Urinary bladder (tissue), 4 donors: ENCODE measurements at places on chromosomes 13 and 19. TPM values are rescaled to one million over a fixed set of nuclear protein-coding genes. Genes with fewer than 3 reads are reported as not detected.
A peak's percentile ranks its signal among the peaks of the same experiment; 100 is the strongest.

GRCh38 chr19:19545707-19546106, 7.6 kb downstream of the CILP2 start:
- DNase-seq: no peak

- DNase-seq: no peak
These were observed 69.8 kb downstream of the ALOX5AP start for GRCh38 chr13:30805132-30805537.

GRCh38 chr13:98488736-98489135, 88.2 kb downstream of the STK24 start:
- DNase-seq: no peak

DNA sequence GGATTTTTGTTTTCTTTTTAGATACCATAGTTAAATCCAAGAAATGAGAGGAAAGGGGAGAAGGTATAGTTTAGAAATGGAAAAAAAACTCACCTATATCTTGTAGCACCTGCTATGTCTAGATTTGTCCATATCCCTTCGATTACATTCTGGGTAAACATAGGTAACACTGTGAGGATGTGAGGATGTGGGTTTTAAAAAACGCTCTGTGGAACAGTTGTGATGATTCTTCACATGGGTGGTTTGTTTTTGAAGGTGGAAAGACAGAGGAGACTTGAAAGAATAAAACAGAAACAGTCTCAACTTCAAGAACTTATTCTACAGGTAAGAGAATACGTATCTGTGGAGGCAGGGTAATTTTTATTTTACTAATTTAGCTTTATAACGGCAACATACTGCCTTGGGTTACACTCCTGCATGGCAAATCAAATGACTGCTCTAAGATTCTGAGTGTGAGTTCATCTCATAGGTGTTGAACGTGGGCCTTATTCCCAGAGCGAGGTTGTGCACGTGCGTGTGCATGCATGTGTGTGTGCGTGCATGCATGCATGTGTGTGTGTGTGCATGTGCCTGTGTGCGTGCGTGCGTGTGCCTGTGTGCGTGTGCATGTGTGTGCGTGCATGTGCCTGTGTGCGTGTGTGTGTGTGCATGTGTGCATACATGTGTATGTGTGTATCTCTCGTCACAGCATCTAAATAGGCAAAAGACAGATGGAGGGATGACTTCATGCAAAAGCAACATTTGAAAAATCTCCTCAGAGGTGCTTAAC, 23.5 kb downstream of the ATP4B start:
- no peak for DNase-seq

DNA sequence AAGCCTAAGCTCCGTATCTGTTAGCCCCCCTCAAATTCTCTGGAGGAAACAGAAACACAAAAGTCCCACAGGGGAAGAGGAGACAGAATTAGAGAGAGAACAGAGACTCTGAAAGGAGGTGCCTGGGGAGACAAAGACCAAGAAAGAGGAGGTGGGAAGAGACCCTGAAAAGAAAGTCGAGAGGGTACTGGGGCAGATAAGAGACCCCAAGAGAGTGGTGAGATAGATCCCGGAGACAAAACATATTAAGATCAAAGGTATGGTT, 915 bp upstream of the GRWD1 start:
- DNase-seq: no peak

DNA sequence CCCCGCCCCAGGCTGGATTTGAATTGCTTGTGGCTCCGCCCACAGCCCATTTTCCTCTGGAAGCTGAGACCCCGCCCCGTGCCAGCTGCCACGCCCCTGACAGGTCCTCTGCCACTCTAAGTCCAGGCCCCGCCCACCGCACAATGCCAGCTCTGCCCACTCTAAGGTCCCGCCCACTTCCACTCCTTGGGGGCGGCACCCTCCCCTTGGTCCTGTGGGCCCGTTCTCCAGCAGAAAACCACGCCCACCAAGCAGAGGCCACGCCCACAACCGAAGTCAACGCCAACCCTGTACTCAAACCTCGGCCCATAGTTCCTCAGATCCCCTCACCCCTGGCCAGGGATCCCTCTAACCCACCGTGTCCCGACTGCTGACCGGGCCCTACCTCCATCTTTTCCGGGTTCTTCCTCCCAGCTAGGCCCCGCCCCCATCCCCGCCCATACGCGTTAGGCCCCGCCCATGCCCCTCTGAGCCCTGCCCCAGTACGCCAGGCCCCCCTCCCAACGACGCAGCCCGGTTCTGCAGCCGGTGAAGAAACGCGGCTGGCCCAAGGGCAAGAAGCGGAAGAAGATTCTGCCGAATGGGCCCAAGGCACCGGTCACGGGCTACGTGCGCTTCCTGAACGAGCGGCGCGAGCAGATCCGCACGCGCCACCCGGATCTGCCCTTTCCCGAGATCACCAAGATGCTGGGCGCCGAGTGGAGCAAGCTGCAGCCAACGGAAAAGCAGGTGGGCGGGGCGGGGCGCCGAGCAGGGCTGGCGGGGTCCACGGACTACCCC, 1.3 kb downstream of the HMG20B start:
- DNase-seq: no peak

The KANK3 gene
- polyA plus RNA-seq: 13.0 TPM

- peak; percentile 6 for DNase-seq
These were observed 33.4 kb downstream of the FAAP24 start for GRCh38 chr19:33005440-33005839.

DNA sequence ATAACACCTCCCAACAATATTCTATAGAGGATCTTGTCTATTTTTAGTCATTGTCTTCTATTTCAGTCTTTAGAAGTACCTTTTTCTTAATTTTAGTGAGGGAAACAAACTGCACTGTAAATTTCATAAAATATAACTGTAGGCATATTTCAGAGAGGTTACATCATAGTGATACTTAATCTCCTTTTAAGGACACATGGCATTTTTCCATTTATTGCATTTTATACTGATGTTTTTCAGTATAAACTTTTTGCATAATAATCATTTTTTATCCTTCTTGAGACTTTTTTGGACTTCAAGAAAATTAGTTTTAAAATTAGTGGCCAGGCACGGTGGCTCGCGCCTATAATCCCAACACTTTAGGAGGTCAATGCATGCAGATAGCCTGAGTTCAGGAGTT, 6.6 kb downstream of the ZNF700 start:
- DNase-seq: no peak

The RBM42 gene
- polyA plus RNA-seq: 89.5 TPM

GRCh38 chr13:97387890-97388289, 46.1 kb upstream of the RAP2A start:
- DNase-seq: no peak

The SOX1 gene
- polyA plus RNA-seq: not detected

DNA sequence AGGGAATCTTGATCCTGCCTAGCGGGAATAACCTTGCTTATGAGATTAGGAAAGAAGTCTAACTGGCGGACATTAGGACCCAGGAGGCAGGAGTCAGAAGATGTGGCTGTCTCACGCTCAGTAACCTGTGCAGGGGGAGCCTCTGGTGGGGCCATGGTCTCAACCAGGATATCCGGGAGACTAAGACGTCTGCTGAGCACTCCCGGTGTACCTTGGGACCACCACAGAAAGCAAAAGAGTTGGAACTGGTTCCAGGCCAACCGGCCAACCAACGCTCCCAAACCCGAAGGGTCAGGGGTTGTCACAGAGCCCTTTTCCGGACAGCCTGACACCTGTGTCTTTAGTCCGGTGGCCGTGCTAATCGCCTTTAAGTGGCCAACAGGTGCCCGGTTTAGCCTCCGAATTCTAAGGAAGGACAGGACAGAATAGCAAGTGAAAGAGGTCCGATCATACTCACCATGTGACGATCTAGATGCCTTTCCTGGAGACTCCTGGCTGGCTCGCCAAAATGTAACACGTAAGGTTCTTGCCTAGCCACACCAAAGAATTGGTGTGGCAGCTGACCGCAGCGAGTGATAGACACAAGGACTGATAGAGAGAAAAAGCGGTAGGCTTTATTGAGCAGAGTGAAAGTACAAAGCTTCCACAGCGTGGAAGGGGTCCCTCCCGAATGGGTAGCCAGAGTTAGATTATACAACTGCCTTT, 103.9 kb upstream of the DIAPH3 start:
- no peak for DNase-seq

The SHISA2 gene
- polyA plus RNA-seq: 0.28 TPM

The IGSF23 gene
- not detected for polyA plus RNA-seq

DNA sequence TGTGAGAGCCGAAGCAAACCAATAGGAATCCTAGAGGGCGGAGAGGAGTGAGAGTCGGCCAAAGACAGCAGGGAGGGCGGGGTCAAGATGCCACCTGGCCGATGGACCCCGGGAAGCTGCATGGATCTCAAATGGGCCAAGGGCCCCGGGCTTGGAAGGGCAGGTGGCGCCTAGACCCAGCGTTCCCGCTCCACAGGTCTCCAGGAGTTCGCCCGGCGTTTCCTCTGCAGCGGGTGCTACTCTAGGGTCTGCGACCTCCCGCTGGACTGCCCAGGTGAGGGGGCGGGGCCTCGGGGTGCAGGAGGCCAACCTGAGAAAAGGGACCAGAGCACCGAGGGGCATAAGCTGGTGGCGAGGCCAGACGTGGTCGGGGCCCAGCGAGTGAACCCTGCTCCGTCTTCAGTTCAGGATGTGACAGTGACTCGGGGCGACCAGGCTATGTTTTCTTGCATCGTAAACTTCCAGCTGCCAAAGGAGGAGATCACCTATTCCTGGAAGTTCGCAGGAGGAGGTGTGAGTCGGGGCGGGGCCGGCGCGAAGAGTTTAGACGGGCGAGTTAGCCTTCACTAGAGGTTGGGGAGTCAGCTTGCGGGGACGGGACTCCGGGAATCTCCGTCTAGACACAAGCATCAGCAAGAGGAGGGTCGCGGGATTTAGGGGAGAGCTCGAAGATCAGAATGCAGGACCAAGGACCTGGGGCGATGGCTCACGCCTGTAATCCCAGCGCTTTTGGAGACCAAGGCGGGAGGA, 9.9 kb downstream of the SPACA6 start:
- DNase-seq: no peak

The NPAS1 gene
- 0.18 TPM for polyA plus RNA-seq

The TMC4 gene
- 16.0 TPM for polyA plus RNA-seq

- DNase-seq: no peak
These were observed 16.0 kb downstream of the IRGC start for GRCh38 chr19:43731846-43732245.

DNA sequence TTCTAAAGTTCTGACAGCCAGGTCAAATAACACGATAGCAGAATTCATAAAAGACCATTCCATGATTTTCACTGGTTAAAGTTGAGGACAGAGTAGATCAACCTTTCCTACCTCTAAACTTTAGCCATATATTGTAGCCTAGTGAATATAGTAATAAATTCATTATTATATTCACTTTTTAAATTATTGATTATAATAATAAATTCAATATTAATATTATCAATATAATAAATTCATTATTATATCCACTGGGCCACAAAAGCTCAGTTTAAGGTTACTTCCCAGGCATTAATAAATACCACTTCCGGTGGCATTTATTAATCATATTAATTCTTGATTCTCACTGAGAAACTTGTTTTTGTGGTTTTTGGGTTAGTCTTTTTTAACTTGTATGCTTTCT, 85.7 kb upstream of the GPC6 start:
- no peak for DNase-seq

DNA sequence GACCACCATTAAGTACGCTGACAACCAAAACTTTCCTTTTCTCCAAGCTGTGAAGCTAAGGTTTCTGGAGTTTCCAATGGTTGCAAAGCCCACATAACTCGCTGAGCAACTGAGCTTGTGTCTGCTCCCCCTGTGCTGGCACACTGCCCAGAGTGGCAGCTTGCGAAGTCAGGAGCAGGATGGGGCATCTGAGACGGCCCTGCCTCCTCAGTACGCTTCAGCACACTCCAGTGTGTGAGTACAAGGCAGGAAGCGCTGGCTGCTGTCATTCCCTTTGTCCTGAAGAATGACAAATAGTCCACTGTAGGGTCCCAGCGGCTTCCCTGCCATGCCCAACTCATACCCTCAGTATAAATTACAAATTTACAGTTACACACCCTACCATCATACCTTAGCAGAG, 51.5 kb downstream of the SKA3 start:
- no peak for DNase-seq

GRCh38 chr19:35228177-35228930, at the start of gene FAM187B:
FAM187B (minus strand) TSS chr19:35228739; CDS start chr19:35228680, 59 bp downstream.
- DNase-seq: no peak

DNA sequence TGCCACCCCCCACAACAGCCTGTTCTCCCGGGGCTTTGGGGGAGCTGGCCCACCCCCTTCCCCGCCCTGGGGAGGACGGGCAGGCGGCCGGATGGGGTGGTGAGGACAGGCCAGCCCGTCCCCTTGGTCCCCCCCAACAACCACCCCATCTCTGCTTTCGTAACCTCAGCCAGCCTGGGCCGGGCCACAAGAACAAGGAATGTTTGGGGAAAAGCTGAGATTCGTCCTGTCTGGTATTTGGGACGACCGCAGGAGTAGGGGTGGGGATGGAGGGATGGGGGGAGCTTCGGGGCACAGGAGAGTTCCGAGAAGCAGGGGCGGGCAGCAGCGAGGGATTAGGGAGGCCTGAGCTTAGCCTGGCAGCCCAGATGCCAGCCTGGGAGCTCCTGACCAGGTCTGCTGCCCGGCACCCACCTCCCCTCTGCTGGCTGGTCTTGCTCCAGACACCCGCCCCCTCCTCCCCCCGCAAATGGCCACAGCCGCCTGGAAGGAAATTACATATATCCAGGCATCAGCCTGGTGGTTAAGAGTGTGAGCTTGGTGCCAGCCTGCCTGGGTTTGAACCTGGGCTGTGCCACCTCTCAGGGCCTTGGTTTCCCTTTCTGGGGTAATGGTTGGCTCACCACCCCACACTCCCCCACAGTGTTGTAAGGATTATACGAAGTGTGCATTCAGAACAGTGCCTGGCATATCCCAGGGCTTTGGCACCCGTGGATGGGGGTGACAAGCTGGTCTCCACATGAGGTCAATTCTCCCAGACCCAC, at the start of gene PODNL1:
Gene PODNL1, minus strand, starts transcription at position 117 of the 764 bp plus-strand sequence. CDS start 236 bp downstream, outside the sequence.
- no peak for DNase-seq

- DNase-seq: no peak
These were observed 6.1 kb downstream of the FIZ1 start for GRCh38 chr19:55593096-55593772.

- DNase-seq: no peak
These were observed 6.3 kb downstream of the RPL36 start for GRCh38 chr19:5696196-5697021.

DNA sequence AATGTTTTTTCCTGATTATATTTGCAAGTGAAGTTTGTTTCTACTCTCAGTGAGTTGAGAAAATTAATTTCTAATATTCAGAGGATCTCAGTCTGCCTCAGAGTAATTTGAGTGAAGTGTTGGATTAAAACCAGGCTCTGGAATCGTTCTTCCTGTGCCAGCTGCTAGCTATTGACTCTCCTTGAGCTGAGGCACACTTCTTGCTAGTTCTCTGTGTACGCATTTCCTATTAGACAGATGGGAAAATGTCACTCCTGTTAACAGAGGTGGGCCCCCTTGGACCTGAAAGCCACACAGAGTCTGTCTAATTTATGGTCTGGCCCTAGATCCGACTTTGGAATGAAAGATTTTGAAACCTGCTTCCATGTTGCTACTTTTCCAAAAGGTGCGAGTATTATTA, 107.6 kb upstream of the RNF113B start:
- no peak for DNase-seq

DNA sequence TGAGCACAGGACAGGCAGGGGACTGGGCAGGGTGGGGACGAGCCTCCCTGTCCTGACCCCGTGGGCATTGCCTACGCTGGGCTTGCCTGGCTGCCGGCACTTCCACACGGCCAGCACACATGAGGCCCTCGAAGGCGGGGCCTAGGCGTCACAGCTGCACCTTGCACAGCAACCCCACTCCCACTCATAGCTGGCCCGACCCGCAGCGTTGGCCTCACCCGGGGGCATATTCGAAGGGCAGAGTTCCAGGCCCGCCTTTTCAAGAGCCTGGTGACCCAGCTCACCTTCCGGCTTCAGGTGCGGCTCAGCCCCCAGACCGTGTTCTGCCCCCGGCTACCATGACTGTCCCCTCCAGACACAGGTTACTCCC, 16.9 kb upstream of the PROZ start:
- DNase-seq: no peak
